ENCODE measurements at places on chromosomes 16 and 17.

DNA sequence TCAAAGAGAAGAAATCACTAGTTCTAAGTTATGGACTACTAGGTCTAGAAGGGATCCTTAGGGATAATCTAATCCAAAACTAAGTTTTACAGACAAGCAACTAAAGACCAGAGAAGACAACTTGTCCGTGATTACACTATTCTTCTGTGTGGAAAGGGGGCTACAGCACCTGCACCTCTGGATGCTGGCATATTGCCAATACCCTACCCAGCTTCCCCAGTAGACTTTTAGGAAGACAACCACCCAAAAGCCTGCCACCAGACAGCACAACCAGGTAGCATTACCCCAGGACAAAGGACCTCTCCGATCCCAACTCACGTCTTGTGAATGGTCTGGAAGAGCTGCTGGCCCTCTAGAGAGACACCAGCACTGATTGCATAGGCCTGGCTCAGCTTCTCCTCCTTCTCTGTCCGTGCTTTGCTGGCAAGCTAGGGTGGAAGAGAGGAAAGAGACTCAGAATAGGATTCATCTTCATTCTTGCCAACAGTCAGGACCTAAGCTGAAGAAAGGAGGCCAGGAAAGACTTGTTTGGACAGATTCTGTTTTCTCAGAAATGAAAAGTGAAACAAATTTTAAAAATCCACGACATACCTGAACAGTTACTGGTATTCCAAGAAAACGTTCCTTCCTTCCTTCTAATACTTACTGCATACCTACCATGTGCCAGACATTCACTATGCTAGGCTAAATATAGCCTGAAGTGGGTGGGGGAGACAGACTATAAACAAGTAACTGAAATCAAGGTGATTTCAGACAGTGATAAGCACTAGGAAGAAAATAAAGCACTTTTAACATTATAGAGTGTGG is 25.3 kb upstream of the TMEM101 start:
- DNase-seq, result peak; percentile 22

DNA sequence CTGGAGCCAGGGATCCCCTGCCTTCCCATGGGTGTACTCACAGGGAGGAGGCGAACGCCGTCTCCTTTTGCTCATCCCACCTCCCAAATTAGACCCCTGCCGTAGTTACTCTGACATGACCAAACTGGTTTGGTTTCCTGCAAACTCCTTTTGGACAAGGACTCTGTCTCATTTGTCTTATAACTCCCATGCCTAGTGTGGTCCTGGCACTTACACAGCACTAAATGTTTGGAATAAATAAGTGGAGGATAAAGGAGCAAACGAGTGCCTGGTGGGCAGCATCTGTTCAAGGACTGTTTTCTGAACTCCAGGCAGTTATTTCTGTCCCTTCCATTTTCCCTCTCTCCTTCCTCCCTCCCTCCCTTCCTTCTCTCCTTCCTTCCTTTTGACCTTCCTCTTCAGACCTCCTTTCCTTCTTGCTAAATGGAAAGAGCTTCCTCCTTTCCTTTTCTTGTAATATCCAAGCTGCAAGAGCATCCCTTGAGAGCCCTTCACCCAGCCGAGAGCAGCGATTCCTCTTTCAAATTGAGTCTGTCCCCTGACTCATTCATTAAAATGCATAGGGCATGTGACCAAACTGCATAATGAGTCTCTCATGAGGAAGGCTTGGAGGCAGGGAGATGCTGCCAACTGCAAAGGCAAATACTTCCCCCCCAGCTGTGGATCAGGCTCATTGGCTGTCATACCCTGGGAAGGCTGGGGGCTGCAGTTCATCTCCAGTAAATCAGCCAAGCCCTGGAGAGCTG is 36.8 kb downstream of the CHD9 start:
- peak; percentile 57 for DNase-seq

DNA sequence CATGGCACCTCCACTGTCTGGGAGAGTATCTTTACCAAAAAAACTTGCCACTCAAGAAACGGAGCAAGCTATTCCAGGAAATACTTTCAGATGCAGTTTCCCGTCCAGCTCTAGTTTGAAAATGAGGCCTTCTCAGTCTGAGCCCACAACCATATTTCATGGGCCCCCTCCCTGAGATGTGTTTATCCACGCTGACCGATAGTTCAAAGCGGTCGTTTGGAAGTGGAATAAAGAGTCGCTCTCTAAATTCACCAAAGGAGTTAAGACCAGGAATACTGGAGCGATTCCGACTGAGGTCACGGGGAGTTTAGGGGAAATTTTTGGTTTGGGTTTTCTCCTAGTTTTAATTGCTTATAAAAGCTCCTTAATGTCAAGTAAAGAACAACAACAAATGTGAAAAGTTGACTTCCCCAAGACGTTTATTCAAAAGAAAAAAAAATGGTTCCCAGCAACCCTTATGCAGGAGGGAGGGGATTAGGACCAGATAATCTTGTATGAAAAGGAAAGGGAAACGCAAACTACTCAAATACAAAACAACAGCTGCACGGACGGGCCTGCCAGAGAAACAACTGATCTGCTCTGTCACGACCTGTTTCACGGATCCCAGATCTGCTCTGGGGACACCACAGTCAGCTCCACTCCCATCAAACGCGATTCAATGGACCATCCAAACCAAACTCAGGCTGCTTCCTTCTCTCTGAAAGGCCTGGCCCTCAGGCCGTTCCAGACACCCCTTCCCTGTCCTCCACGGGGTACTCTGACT is 77.1 kb downstream of the MRM3 start:
- peak; percentile 25 for DNase-seq

- DNase-seq, result peak; percentile 78
Observed at GRCh38 chr17:37493249-37494027, 3.7 kb downstream of the DUSP14 start.

DNA sequence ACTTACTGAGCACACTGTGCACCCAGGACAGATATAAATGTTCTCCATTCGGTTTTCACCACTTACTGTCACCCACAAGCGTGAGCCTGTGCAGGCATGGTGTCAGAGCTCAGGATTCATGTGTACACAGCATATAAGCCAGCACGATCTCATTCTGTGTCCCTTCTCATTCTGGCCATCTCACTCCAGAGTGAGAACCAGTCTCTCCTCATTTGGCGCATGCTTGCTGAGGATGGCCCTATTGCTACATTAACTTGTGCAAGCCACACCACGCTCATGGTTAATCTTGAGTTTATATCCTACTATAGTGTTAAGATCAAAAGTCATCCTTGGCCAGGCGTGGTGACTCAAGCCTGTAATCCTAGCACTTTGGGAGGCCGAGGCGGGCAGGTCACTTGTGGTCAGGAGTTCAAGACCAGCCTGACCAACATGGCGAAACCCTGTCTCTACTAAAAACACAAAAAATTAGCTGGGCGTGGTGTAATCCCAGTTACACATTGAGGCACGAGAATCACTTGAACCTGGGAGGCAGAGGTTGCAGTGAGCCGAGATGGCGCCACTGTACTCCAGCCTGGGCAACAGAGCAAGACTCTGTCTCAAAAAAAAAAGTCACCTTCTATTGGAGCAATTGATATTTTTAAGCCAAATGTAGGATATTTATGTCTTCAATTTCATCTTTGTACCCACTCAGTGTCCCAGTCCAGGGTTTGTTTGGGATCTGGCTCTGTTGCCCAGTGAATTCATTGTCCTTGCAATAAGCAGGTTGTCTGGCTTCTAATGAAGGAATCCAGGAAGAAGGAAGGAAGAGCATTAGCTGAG is 20.9 kb downstream of the SOCS1 start:
- no peak for DNase-seq

DNA sequence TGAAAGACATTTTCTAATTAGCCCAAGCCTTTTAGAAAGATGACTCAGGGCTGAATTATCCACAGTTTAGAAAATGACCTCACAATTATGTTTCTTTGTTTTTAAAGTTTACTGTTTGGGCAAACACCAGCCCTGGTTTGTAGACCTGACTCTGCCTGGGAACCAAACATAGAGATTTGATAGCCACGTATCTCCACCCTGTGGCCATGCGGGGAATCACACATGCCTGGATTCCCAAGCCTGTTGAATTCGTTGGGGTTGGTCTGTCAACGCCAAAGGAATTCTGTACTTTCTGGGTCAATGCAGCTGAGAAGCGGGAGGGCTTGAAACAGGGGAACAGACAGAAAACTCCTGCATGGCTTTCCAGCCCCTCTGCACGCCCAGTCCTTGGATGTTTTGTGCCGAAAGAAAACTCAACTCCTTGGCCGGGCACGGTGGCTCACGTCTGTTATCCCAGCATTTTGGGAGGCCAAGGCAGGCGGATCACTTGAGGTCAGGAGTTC is 26.9 kb downstream of the CD300A start:
- peak; percentile 70 for DNase-seq

GRCh38 chr17:58756246-58757161 is 850 bp downstream of the PPM1E start:
- peak; percentile 23 for DNase-seq

DNA sequence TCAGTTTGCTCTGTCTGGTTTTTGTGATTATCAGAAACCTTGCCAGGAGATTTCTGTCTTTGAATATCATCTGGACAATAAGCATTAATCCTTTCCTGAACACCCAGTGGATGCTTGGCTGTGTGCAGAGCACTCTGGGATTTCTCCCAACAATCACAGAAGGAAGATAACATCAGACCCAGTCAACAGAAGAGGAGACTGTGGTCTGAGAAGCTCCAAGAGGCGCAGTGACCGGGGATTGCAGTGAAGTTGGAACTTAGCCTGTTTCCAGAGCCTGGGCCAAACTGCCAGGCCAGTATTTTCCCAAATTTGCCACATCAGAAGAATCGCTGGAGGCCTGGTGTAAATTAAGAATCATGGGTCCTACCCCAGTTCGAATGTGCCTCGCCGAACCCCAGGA is 264.7 kb downstream of the C16orf95 start:
- DNase-seq, result no peak

GRCh38 chr17:77359236-77359635 is 218.5 kb downstream of the SEC14L1 start:
- DNase-seq, result no peak

DNA sequence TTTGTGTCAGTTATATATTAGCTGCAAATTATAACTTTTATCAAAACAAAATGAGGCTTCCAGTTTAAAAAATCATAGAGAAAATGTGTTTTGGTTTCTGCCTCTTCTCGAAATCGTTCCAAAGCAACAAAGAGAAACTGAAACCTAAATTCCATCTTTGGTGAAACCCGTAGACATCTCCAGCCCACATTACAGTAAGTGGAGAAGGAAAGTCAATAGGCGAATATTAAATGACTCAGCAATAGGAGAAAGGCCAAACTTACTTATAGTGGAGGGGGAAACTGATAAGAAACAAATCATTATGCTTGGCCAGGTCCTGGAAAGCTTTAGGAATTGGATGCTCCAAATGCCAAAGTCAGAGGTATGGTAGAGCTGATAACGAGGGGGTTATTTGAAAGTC is 103.0 kb upstream of the SHISA6 start:
- DNase-seq, result no peak

- DNase-seq, result no peak
Observed at GRCh38 chr17:74466111-74466827, at the start of gene CD300A. CD300A (plus strand) TSS chr17:74466634; CDS start chr17:74466704, 70 bp downstream.

DNA sequence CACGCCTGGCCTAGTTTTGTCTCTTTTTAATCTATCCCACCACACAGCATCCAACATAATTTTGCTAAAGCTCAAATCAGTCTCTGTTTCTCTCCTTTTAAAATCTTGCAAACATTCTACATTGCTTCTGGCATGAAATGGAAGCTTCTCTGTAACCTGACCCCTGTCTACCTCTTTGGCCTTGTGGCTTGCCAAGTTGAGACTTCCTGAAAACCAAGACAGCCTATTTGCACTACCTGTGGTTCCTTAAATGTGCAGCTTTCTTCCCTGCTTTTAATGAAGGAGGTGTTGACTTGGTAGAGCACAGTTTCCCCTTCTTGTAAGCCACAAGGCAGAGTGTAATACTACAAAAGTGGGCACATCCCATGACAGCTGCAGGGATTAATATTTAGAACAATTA is 6.0 kb upstream of the CCL3 start:
- DNase-seq, result no peak

DNA sequence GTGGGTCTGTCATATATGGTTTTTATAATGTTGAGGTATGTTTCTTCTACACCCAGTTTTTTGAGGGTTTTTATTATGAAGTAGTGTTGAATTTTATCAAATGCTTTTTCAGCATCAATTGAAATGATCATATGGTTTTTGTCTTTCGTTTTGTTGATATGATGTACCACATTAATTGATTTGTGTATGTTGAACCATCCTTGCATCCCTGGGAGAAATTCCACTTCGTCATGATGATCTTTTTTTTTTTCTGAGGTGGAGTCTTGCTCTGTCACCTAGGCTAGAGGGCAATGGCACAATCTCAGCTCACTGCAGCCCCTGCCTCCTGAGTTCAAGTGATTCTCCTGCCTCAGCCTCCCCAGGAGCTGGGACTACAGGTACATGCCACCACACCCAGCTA is 14.0 kb upstream of the TMEM219 start:
- DNase-seq, result no peak

Measured in AG08396 (cell line).